ENCODE measurements at places on chromosomes 16 and 17. TPM values are rescaled to one million over a fixed set of nuclear protein-coding genes. Genes with fewer than 3 reads are reported as not detected.

PERCC1 gene
- not detected for total RNA-seq

CLDN9 gene
- not detected for total RNA-seq

CCL1 gene
- total RNA-seq, result not detected

NLRC3 gene
- total RNA-seq, result not detected

Measured in GM23248 (cell line).